ENCODE measurements at places on chromosomes 7 and 10.

DNA sequence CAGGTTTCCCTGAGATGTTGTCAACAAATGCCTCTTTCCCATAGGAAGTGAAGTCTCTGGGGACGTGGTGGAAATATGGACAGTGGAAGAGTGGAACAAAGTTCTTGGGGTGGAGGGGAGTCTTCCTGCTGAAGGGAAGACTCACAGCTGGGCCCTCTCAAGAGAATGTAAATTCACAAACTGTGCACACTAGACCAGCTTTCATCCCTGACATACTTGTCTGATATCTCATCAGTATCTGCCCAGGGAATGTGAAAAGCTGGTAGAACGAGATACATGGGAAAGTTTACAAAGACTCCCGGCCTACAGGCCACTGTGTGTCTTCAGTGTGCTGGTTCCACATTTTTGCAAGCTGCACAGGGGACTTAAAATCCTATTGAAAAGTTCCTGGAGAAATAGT lies 16.7 kb upstream of the CCDC3 start:
- peak; percentile 79 for DNase-seq

DNA sequence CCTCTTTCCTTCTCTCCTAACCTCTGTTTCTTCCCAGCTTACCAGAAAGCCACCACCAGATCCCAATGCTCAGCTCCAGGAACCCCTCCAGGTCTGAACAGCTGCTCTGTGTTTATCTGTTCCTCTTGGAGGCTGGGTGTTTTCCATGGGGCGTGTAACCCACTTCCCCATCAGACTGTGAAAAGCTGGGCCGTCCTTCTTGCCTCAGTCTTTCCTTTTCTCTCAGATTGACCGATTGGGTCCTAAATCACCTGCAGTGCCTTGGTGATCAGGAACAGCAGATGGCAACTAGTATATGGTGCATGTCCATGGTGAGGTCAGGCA lies 4.8 kb downstream of the SH3PXD2A start:
- DNase-seq: no peak

GRCh38 chr7:139798221-139798620 lies 20.4 kb upstream of the HIPK2 start:
- no peak for DNase-seq

GRCh38 chr7:123229426-123229825 lies 29.7 kb upstream of the SLC13A1 start:
- DNase-seq: no peak

DNA sequence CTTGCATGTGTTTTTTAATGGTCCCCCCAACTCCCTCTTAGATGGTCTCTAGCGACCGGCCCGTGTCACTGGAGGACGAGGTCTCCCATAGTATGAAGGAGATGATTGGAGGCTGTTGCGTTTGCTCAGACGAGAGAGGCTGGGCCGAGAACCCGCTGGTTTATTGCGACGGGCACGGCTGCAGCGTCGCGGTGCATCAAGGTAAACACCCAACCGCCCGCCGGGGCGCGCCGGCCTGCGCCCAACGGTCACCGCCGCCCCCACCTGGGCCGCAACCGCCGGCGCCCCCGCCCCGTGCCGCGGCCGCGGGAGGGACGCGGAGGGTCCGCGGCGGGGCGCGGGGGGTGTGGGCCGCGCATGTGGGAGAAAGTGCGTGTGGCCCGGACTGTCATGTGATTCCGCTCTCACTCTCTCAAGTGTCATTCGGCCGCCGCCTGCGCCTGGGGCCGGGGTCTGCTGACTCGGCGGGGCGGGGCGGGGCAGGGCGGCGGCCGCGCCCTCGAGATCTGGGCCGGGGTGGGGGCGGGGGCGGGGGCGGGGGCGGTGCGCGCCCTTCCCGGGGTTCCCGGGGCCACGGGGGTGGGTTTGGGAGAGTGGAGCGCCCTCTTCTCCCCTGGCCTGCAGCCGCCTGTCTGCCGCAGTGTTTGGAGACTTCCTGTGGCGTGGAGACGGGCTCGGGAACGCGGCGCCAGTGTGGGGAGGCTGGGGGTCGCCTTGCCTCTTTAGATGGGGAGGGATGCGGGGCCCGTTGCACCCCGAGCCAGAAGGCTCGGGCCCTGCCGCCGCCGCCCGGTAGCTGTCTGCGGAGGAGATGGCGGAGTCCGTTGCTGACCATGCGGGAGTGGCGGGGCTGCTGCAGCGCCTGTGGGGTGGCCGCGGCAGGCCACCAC lies 817 bp downstream of the MLLT10 start:
- DNase-seq: peak; percentile 53

GRCh38 chr10:20672741-20673140 lies 224.4 kb downstream of the NEBL start:
- DNase-seq: peak; percentile 8

- DNase-seq: no peak
These were observed 111.1 kb downstream of the ELMO1 start for GRCh38 chr7:37337522-37337921.

DNA sequence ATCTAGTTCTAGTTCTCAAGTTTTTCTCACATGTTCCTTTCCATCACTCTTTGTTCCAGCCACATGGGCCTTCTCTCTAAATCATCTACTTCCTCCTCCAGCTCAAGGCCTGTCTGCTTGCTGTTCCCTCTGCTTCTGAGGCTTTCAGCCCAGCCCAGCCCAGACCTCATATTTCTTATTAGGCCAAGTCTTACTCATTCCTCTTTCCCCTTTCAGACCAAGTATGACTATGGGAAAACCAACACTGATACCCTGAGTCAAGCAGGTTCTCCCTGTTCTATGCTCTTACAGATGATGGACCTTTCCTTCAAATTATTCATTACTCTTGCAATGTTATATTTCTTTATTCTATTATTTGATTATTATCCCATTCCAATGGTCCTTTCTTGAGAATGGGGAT lies 80.3 kb upstream of the SEM1 start:
- DNase-seq: no peak

DNA sequence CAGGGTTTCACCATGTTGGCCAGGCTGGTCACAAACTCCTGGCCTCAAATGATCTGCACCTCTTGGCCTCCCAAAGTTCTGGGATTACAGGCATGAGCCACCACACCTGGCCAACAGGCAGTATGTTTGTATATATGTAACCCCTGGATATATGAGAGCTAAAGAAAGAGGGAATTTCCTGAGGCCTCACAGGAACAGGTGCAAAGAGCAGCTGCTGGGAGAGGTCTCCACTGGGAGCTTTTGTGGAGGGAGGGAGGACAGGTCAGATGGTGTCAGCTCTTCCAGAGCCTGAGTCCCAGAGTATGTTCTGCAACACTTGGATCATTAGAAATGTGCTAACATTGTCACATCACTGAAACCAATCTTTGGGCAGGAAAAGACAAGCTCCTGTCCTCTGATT lies 110.1 kb upstream of the KIF5B start:
- no peak for DNase-seq

DNA sequence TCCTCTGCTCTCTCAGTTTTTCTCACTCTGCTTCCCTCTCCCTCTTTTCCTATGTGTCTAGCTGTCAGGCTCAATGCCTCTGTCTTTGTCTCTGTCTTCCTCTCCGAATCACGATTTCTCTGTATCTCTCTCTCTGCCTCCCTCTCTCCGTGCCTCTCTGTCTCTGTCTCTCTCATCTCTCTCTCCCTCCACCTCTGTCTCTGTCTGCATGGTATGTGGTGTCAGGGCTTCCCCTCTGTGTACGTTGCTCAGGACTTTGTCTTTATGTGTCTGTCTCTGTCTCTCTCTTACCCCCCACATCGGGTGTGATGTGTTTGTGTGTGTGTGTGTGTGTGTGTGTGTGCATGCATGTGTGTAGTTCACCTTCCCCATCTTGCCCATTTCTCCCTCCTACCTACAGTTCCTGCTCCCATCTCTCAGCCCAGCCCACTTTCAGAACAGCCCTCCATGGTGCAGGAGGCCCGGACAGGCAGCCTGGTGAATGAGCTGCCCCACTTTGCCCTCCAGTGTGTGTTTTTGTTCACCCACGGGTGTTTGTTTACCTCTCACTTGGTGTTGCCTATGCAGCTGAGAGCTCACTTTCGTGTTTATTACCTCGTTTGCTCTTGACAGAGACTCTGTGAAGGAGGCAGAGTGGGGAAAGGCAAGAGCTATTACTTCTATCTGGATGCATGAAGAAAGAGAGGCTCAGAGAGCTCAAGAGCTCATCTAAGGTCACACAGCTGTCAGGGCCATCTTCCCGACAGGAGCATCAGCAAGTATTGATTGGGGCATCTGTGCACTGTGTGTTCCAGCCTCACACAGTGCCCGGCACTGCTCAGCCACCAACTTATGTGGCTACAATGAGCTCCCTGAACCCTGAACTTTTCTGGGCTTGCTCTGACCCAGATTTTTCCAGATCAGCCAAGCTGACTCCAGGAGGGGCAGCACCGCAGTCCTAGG lies 163.5 kb upstream of the ZMIZ1 start:
- DNase-seq: no peak

GRCh38 chr7:76381814-76382213 lies 23.0 kb upstream of the YWHAG start:
- no peak for DNase-seq

GRCh38 chr10:132181691-132182425 lies 4.9 kb upstream of the DPYSL4 start:
- no peak for DNase-seq

- no peak for DNase-seq
These were observed 224.7 kb upstream of the PHYHIPL start for GRCh38 chr10:58951746-58952145.

- no peak for DNase-seq
These were observed 13.2 kb downstream of the YKT6 start for GRCh38 chr7:44213877-44214388.

DNA sequence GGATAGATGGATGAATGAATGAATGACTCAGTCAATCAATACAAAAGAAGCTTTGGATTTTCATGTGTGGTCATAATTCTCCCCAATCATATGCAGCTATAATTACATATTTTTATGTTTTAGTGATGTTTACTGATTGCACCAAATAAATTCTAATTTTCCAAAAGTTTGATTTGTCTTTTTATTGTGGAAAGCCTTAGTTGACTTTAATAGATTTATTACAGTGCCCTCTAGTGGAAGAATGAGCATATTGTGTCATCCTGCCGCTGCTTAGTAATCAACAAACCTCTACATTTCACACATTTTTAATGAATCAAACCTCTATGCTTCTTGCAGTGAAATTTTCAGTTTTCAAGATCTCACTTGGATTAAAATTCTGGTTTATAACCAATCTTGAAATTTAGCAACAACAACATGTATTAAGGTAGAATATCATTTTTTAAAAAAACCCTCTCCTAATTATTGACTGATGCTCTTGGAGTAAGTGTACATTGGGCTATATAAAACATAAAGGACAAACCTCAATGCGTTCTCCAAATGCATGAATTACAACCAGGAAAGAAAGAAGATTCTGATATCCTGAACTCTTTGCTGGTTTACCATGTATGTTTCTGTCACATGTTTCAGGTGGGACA lies 55.6 kb upstream of the PNLIP start:
- peak; percentile 22 for DNase-seq

DNA sequence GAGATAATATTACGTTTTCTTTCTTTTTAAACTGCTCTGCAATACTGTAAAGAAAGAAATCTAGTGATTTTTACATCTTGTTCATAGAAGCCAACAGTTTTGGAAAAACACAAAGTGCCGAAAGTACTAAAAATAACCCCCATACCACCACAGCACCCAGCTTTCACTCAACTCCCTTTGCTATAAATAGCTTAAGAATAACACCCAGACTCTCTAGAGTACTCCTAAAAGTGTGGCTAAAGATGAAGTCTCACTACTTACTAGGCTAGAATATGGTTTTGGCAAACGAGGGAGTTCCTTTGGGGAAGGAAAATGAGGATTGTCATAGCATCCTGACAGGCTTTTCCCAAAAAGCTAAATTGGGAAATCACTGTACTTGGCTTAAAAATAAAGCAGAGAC lies 151.8 kb upstream of the ANK3 start:
- peak; percentile 12 for DNase-seq

DNA sequence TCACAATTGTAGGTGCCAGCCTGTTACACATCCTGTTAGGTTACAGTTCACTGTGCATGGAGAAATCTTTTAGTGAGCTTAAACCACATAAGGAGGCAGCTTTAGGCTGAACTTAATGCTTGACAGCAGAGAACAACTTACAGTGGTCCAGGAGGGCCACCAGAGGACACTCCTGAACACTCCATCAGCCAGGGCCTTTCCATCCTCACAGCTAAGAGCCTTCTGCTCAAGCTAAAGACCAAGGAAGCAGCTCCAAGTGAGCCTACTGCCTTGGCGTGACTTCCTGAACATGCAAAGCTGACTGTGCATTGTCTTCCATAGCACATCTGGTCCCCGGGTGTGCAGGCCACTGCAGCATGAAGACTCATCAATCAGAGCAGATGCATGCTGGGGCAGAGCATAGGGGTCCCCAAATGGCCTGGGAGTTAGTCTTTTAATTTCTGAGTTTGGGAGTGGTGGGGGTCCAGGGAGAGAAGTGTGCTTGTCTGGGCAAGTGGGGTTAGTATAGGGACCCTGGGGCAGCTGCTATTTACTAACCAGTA lies 105.0 kb downstream of the ZNF248 start:
- DNase-seq: no peak

GRCh38 chr10:123554656-123555055 lies 111.5 kb upstream of the GPR26 start:
- no peak for DNase-seq

DNA sequence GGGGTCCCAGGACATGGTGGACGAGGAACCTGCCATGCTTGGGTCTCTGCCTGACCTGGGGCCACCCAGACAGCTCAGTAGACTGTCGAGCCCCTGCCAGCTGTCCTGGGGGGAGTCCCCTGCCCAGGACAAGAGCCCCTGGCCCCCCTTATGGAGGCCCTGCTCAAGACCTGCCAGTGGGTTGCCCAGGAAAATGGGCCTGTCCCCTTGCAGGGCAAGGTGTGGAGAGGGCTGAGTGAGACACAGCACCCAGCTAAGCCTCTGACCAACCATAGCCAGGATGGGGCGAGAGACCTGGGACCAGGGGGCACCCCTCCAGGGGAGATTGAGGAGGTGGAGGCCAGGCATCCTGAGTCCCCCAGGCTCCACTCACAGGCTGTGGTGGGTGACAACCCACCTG lies 1.8 kb downstream of the FUOM start:
- no peak for DNase-seq

DNA sequence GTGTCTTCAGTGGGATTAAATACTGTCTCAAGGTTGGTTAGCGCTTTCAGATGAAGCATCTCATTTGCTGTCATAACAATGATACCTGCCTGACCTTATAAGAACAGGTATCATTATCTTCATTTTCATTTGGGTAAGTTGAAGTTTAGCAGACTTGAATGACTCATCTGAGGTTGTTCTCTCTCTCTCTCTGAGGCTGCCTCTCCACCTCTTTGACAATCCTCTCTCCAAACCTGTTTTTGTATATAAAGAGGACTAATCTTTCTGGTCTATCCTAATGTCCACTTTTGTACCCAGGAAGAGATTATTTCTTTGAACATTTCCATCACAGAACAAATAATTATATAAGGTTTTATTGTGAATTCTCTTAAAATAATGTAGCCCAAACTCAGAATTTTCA lies 291.4 kb downstream of the KLF6 start:
- DNase-seq: no peak

Measured in fibroblast of skin of back (primary cell).